Stimulated activated CD8-positive, alpha-beta memory T cell treated with anti-CD3 and anti-CD28 coated beads, Interleukin-12 subunit alpha, Interleukin-12 subunit beta, amount 100 ng/mL, for 4 hours (primary cell): ENCODE measurements at places on chromosomes 2 and 18.

GRCh38 chr18:9858642-9859041 lies 27.1 kb upstream of the TXNDC2 start:
- no peak for DNase-seq

DNA sequence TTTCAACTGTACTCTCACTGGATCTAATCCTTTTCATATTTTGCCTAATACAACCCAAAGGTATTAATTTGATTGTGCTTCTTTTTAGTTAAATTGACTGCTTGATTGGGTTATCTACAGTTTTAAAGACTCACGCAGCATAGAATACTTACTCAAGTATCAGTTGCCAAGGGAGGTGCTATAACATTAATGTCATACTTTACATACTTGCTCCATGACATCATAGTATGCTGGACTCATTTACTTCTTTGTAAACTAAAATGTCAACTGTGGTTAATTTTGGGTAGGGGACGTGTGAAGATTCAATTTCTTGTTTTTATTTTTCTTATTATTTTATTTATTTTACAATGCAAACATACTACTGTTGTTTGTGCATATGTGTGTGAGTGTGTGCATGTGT lies 716.2 kb upstream of the VRK2 start:
- DNase-seq: no peak

- peak; percentile 98 for DNase-seq
Measured at GRCh38 chr18:51197661-51198424, at the start of gene MEX3C. MEX3C (minus strand) TSS chr18:51197681; CDS start chr18:51197320, 361 bp downstream.

DNA sequence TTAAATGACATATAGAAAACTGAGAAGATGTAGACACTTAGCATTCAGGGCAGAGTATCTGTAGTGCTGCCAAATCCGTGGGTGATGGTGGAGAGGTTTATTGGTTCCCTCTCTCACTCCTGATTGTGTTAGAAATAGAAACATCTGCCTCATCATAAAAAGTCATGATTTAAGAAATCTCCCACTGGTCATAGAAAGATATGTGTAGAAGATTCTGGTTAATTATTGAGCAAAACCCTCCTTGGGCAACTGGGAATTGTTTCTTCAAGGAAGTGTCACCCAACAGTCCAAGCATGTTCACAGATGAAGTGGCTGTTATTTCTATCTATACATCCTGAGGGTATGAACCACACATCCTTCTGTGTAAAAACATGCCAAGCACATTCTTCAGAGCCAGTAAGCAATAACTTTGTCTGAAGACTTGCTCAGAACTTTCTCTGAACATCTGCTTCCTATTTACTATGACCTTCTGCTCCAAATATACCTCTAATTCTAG lies 33.6 kb upstream of the CHRNA1 start:
- DNase-seq: no peak

DNA sequence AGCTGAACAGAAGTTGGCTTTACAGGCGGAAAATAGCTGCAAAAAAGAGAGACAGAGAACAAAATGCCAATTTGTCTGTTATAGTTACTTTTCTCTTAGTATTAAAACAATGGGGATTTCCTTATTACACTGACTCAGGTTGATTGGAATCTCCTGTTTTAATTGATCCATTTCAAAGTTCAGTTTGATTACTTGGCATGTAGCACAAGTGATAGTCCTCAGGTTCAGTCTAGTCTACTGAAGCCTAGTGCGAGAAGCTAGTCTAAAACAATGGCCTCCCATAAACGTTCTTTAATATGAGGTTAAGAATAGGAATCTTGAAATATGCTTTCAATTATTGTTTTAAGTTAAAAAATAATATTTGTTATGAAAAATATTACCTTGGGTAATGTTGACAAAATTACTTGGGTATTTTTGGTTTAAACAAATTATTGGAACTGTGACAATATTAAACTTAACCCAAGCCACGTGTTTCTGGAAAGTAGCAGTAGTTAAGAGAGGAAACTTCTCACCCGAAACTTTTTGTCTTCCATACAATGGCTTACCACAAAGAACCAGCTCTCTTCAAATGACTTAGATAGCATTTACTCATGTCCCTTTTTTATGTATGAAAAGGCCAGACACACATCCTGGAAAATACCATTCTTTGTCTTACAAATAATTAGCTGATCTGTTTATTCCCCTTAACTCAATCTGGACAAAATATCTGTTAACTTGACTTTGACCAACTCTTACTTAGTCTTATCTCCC lies 1326.2 kb upstream of the TMEFF2 start:
- no peak for DNase-seq

- no peak for DNase-seq
Measured at GRCh38 chr18:32459361-32460101, 11.2 kb downstream of the GAREM1 start.
